ENCODE measurements at places on chromosomes 7 and 10.

DNA sequence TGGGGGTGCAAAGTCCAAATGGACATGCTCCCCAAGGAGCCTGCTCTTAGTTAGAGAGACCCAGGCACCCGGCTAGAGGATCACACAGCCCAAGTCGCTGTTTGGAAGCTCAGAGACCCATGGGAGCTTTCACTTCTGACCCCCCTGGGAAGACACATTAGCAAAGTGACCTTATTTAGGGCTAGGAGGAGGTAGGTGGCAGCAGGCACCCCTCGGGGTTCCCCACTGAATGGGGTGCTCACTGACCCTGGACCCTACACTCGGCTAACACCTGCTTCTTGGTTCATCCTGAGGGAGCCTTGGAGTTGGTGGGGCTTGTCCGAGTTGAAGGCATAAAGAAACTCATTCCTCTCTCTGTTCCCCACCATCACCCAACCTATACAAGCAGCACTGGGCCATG is 27.1 kb upstream of the HABP2 start:
- DNase-seq = no peak

DNA sequence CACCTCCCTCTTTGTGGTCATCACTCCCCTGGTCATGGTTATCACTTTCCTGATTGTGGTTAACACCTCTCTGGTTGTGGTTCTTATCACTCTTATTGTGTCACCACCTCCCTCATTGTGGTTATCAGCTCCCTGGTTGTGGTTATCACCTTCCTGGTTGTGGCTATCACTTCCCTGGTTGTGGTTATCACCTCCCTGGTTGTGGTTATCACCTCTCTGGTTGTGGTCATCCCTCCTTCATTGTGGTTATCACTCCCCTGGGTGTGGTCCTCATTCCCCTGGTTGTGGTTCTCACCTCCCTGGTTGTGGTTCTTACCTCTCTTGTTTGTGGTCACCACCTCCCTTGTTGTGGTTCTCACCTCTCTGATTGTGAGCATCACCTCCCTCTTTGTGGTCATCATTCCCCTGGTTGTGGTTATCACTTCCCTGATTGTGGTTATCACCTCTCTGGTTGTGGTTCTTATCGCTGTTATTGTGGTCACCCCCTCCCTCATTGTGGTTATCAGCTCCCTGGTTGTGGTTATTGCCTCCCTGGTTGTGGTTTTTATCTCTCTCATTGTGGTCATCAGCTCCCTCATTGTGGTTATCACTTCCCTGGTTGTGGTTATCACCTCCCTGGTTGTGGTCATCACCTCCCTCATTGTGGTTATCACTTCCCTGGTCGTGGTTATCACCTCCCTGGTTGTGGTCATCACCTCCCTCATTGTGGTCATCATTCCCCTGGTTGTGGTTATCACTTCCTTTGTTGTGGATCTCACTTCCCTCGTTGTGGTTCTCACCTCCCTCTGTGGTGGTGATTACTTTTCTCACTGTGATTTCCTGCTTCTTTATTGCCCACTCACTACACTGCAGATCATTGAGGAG is 106.7 kb downstream of the GPR26 start:
- no peak for DNase-seq

- DNase-seq = no peak
Observed at GRCh38 chr7:155731380-155731779, 80.9 kb downstream of the SHH start.

- no peak for DNase-seq
Observed at GRCh38 chr7:41891950-41892349, 189.1 kb upstream of the INHBA start.

DNA sequence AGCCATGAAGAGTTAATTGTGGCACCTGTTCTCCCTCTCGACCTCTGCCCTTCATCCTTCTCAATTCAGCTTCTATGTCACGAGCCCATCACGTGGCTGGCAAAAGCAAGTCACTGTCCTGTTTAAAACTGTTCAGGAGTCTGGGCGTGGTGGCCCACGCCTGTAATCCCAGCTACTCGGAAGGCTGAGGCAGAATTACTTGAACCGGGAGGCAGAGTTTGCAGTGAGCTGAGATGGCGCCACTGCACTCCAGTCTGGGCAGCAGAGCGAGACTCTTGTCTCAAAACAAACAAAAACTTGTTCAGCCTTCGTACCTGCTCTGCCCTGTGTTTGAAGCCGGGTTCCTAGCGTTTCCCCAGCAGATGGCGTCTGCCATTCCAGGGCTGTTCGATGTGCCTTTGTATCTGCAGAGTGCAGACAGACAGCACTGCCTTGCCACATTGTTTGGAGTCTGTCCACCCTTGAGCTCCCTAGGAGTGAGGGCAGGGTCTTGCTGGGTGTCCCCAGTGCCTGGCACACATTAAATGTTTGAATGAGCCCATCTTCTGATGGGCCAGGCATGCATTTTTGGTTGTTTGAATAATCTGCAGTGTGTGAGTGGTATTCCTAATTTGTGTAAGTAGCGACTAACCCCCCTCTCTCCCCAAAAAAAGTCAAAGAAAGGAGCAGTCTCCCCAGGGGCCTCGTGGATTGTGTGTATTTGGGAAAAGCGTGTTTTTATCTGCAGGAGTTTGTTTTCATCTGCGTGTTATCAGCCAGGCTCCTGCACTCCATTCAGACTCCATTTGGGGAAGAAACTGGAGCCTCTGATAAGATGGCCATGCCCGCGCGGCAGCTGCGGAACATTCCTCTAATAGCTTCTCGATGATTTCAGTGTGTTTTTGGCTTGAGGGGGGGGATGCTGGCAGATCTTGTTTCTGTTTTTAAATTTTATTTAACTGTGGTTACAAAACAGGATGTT is 61.2 kb downstream of the DNAJB6 start:
- DNase-seq = no peak

- DNase-seq = peak; percentile 26
Observed at GRCh38 chr7:92448205-92448747, 994 bp downstream of the GATAD1 start.

- DNase-seq = no peak
Observed at GRCh38 chr7:92641921-92642511, 51.8 kb upstream of the FAM133B start.

- no peak for DNase-seq
Observed at GRCh38 chr7:37709631-37710509, 26.3 kb downstream of the GPR141 start.

DNA sequence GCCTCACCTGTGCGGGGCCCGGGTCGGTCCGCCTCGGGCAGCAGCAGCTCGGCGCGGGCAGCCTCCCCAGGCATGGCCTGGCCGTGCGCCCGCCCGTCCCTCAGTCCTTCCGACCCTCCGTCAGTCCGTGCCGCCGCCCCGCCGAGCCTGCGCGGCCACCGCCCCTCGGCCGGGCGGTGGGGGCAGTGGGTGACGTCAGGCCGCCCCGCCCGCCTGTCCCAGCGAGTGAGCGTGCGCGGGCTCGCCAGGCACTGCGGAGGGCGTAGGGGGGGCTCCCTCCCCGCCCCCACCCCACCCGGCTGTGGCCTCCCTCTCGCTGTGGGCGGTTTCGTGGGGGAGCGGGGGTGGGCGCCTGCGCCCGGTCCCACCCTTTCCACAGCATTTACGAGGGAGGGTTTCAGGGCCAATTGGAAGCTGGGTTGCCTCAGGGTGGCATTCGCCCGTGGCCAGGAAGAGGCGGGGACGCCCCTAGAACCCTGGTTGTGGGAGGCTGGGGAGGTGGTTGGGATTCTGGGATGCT is at the start of gene NACAD:
Gene NACAD, minus strand, starts transcription at position 149 of the 520 bp plus-strand sequence. Its CDS starts 75 bp downstream, at position 74.
- DNase-seq = no peak

DNA sequence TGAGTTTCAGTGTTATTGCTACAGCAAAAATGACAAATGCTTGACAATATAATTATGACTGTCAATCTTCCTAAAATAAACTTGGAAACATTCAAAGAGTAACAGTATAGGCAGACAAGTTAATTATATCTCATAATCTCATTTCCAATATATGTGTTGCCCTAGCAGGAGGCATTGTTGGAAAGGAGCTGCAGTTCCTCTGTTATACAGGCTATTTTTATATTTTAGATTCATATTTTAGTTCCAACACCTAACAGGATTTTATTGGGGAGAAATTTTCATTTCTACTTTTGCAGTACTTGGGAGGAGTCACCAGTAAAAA is 19.3 kb downstream of the VOPP1 start:
- no peak for DNase-seq

DNA sequence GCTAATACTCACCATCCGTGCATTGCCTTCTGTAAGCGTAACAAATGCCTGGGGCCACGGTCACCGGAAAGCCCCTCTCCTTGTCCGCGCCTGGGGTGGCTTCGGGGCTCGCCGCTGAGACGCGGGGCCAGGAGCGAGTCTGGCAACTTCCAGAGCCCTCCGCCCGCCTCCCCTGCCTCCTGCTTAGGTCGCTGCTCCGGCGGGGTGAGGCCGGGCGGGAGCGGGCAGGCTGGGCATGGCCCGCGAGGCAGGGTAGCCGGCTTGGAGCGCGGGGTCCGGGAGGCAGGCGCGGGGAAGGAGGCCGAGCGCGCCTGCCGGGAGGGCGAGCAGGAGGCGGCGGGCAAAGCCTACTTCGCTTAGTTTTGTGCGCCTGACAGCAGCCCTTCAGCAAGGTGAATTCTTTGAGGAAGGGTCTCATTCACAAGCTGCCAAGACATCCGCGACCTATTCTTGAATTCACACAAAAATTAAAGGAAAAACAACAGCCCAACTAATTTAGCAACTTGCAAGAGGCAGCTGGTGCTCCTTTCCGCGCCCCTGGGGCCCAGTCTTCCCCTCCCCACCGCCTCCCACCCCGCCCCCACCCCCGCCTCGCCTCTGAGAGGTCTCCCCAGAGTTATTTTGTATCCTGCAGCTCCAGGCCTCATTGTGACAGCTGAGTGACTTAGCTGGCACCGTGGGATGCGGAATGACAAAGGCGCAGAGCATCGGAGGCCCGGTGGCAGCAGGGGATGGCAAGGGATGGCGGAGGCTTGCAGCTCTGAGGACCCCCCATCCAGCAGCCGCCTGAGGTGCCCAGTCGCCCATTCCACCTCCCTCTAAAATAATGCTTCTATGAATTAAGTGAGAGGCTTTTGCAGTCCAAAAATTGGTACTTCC is 12.8 kb upstream of the KAT6B start:
- DNase-seq = no peak

GRCh38 chr10:59536167-59537014 is 173.3 kb downstream of the SLC16A9 start:
- no peak for DNase-seq
